ENCODE measurements at places on chromosomes 16 and 17.

GRCh38 chr17:74759243-74759801 is 10.9 kb downstream of the NHERF1 start:
- peak; percentile 49 for DNase-seq

- no peak for DNase-seq
These were observed 16.2 kb upstream of the ASGR2 start for GRCh38 chr17:7130621-7131422.

GRCh38 chr16:85774811-85775210 is 23.9 kb upstream of the C16orf74 start:
- DNase-seq = no peak

GRCh38 chr17:44751806-44752205 is 7.0 kb upstream of the ADAM11 start:
- DNase-seq = no peak

DNA sequence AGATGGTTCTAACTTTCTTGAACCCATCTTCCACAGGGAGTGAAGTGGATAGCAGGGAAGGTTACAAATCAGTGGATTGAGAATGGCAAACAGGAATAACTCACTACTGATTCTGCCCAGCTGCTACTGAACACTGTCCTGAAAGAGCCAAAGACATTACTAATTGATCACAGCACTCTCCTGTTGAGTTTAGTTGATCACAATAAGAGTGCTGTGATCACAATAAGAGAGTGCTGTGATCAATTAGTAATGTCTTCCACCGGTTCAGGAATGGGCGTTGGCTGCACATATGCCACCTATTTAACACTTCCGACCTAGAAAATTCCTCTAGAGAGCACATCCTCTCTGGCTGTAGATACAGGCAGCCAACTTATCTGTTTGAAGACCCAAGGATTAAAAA is 11.4 kb downstream of the CFAP97D1 start:
- DNase-seq = no peak

DNA sequence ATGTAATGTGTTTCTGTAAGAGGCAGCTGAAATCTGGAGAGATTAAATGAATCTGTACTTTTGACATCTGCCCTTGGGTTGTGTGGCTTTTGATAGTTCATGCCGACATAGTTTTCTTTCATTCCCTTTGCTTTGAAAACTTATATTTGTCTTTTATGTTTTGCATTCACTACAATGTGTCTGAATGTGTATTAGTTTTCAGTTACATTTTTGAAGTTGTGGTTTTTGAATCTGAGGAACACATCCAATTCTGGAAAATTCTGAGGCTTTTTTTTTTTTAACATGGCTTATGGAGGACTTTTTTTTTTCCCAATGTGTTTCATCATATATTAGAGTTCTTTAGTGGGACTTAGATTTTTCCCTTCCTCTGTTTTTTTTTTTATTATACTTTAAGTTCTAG is 683.7 kb upstream of the SOX9 start:
- no peak for DNase-seq

DNA sequence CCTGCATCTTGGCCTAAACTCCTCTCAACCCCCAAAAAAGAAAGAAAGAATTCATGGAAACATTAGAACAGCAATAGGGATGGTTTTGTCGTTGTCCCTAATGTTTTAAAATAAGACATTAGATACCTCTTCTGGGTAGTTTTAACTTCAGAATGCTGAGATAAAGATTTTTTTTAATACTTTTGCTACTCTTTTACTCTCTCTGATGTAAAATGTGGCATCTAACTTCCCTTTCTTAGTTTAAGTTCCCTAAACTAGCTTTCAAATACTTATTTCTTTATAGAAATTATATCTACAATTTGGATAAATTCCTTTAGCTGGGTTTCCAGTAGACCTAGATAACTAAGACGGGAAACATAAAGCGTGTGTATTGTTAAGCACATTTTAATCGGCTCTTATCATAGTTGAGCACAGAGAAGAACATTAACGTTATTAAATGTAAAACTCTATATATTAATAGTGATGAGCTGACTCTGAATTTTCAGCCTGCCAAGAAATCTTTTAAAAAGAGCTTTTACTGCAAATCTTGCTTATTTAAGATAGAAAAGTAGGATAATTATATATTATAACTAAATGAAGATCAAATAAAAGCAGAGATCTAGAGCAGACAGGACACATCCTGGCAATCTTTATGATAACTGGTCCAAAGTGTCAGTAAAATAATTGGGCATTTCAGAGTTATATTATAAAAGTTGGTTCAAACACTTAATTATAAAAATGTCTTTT is 183.2 kb downstream of the CYB561 start:
- DNase-seq = no peak

DNA sequence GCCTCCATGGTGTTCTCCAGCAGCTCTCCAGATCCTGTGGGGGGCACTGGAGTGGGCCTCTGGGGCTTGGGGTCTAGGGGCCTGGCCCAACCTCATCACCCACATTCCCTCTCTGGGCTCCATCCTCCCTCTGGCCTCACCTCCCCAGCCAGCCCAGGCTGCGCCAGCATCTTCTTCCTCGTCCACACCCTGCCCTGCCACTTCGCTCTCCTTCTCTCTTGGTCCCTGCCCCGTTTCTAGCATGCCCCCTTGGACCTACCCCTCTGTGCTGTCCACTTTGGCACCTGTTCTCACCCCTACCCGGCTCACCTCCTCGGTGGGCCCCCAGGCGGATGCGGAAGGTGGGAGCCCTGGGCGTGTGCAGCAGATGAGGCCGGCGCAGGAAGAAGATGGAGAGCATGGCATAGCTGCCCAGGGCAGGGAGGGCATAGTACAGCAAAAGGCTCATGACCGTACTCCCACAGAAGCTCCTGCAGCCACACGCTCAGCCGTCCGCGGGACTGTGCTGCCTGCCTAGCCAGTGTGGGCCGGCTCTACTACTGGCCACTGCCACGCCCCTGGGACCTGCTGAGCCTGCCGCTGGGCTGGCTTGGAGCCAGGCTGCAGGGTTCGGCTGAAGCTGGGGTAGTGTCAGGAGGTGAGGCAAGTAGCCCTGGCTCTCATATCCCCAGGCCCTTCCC is at the start of gene GDPD3:
Gene GDPD3 (minus strand): TSS at position 507 of the 680 bp plus-strand sequence. CDS start 59 bp downstream, at position 448.
- DNase-seq = no peak

GRCh38 chr17:81457401-81457800 is 55.2 kb downstream of the ACTG1 start:
- DNase-seq = no peak

- DNase-seq = no peak
These were observed 816.9 kb downstream of the CDH11 start for GRCh38 chr16:64304951-64305350.

DNA sequence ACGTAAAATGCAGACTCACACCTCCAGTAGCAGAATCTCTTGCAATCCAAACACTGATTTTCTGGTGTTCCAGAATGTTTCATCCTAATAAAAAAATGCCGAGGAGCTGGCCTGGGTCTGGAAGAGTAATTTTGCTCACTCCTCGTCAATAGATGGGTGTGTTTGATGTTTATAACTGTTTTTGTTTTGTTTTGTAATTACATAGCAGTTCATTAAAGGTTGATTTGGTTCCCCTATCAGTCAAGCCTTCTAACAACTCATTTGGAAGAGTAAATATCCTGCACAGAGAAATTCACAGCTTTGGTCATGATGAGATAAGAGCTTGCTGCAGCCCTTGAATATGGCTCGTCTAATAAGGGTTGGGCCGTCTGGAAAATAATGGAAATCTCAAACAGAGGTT is 36.8 kb upstream of the ELAC2 start:
- no peak for DNase-seq

GRCh38 chr16:69767459-69768229 is 5.5 kb downstream of the WWP2 start:
- DNase-seq = no peak

DNA sequence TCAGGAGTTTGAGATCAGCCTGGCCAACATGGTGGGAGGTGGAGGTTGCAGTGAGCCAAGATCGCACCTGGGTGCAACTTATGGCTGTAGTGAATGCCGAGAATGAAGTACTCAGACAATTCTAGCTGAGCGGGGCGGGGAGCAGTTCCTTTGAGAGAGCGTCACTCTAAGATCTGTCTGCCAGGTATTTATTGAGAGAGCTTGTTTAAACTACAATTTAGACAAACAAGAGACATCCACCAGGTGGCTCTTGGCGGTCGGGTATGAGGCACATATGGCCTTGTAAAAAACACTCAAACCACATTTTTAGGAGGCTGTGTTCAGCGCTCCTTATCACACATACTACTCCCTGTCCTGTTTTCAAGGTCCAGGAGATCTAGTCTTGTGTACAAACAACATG is 40.6 kb upstream of the CDH1 start:
- DNase-seq = no peak

DNA sequence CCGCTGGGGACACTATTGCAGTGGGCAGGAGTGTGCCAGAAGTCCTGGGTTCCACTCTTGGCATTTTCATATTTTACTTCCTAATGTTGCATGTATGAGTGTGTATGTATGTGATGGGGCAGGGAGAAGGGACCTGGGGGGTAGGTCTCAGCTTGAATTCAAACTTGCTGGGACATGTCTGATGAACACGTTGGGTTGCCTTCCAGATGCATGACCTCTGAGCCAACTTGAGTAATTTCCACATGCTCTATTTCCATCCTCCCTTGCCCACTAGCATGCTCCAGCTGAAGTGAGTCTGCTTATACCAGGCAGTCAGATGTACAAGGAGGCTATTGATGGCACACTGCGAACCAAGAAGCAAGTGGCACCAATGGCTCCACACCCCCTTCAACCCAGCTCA is 32.9 kb upstream of the SRSF1 start:
- DNase-seq = no peak

GRCh38 chr16:88920618-88921590 is 54.4 kb upstream of the PABPN1L start:
- peak; percentile 86 for DNase-seq

DNA sequence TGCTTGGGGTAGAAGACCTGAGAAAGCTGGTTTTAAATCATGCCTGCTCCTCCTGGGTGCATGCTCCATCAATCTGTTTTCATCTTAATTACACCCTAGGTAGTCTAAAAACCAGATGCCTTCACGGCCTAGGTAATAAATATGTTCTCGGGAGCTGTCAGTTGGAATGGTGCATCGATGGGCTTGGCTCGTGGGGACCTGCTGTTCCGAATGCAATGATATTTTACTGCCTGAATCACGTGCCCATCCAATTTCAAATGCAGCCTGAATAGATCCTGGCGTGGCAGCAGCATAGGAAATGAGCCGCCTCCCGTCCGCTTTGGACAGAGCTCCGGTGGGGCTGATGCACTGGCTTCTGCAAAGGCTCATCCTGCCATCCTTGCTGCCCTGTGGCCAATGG is 18.8 kb upstream of the FAAP100 start:
- no peak for DNase-seq

GRCh38 chr17:60598001-60598736 is 1.8 kb upstream of the PPM1D start:
- DNase-seq = no peak

- peak; percentile 96 for DNase-seq
These were observed at the start of gene TSEN54 for GRCh38 chr17:75516255-75516618. TSS of gene TSEN54 (plus strand) at chr17:75516528. CDS start at chr17:75516561, 33 bp downstream.

- DNase-seq = no peak
These were observed 17.7 kb downstream of the BRD7 start for GRCh38 chr16:50351116-50351515.

DNA sequence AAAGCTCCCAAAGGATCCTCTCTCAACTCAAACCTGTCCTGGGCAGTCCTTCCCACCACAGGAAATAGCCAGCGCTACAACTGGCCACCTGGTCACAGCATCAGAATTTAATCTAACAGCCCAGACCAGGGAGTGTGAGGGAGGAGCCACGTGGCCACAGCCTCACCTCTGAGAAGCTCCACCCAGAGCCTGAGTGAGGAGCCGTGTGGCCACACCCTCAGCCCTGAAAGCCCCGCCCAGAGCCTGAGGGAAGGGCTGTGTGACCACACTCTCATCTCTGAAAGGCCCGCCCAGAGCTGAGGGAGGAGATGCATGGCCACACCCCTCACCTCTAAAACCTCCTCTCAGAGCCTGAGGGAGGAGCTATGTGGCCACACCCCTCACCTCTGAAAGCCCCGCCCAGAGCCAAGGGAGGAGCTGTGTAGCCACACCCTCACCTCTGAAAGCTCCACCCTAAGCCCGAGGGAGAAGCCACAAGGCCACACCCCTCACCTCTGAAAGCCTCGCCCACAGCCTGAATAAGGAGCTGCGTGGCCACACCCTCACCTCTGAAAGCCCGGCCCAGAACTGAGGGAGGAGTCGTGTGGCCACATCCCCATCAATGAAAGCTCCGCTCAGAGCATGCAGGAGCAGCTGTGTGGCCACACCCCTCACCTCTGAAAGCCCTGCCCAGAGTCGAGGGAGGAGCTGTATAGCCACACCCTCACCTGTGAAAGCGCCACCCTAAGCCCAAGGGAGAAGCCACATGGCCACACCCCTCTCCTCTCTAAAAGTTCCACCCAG is 28.6 kb downstream of the SLC38A8 start:
- DNase-seq = no peak

DNA sequence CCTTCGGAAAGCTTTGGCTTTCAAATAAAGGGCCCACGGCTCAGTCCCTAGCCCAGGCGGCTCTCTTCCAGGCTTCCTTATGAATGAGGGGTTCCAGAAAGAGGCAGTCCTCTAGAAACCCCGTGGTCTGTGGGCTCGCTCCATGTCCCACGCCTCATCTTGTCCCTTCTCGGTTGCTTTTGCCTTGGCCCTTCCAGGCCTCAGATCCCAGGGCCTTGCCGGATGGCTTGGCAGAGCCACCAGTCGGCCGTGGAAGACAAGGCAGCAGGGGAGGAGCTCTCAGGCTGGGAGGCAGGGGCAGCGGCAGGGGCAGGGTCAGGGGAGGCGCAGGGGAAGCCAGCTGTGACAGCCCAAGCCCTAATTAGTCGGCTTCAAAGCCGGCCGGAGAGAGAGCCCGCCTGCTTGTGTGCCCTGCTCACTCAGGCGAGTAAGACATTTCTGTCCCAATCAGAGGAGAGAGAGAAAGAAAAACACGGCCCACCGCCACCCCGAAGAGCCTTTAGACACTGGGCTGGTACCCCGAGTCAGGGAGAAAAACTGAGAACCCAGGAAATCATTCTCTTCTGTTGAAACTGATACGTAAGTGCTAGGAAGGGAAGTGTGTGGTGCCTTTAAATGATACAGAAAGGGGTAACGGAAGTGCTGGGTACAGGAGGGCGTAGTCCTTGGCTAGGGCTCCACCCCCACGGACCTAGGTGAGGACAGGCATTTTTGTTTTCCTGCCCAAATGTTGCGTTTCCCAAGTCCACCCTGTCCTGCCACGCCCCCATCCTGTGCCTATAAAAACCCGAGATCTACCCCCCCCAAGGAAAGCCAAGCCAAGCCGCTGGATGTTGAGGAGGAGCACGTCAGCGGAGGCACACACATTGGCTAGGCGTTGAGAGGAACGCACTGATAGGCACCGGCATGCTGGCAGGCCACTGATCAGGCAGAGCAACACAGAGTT is 27.8 kb upstream of the MEIOC start:
- DNase-seq = peak; percentile 73

- no peak for DNase-seq
These were observed 1.1 kb downstream of the ABCA10 start for GRCh38 chr17:69227541-69227940.

GRCh38 chr16:21083729-21084268 is 66.8 kb downstream of the DNAH3 start:
- DNase-seq = no peak

- DNase-seq = no peak
These were observed 325.7 kb downstream of the XYLT1 start for GRCh38 chr16:17145029-17145428.

- DNase-seq = no peak
These were observed 47.1 kb downstream of the NUP93 start for GRCh38 chr16:56777001-56777400.

GRCh38 chr16:22252317-22252716 is 44.9 kb upstream of the POLR3E start:
- DNase-seq = no peak

Measured in left forelimb (tissue), 1 donor.